ENCODE measurements at places on chromosomes 16 and 17. TPM values are rescaled to one million over a fixed set of nuclear protein-coding genes. Genes with fewer than 3 reads are reported as not detected.

- no peak overlapping the region for H3K27ac ChIP-seq
- no peak overlapping the region for H3K4me3 ChIP-seq
- H3K36me3 ChIP-seq: no peaks in the 10 kb centered on the region
- H3K4me1 ChIP-seq: peaks cover 7% of the 10 kb centered on the region
- no peaks in the 10 kb centered on the region for H3K27me3 ChIP-seq
- DNase-seq: no peak
These were observed 64.5 kb upstream of the NLK start for GRCh38 chr17:27977751-27978688.

Gene LGALS9B
- not detected for polyA plus RNA-seq

- DNase-seq: no peak
- peaks cover 3% of the 10 kb centered on the region for H3K27me3 ChIP-seq
- peaks cover 15% of the 10 kb centered on the region for H3K4me1 ChIP-seq
- H3K27ac ChIP-seq: no peak overlapping the region
- H3K4me3 ChIP-seq: no peak overlapping the region
These were observed 36.9 kb downstream of the SOST start for GRCh38 chr17:43721537-43722268.

DNA sequence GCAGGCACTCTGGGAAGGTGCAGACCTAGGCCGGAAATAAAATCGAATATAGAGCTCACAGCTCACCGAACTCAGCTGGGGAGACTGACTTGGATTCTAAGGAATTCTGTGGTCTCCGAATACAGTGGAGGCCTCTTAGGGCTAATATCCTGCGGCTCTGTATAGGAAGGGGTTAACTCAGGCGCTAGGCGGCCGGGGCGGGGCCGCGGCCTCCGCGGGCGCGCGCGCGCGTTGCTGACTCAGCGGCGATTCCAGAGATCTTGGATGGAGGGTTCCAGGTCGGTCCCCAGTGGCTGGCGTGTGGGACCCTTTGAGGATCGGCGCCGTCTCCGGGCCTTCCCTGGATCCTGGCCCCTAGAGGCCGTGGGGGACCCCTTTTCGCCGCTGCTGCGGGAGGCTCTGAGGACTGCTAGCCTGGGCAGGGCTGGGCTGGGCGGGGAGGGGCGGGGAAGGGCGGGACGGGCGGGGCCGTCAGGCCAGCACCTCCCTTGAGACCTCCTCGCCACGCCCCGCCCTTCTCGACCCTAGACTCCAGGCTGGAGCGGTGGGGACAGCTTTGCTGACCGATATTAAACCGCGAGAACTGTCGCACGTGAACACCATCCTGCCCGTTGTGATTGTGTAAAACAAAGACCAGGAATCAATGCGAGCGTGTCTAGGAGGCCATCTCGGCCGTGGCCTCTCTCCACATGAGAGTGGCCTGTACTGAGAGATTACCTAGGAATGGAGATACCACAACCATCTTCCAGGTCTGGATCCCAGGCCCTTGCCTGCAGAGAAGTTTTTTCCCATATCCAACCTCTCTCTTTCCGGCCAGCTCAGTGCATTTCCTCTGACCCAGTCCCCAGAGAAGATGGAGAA is 1.4 kb upstream of the PLEKHH3 start:
- H3K4me3 ChIP-seq: peak overlapping the region; percentile 88
- peaks cover 7% of the 10 kb centered on the region for H3K36me3 ChIP-seq
- H3K27me3 ChIP-seq: no peaks in the 10 kb centered on the region
- peak overlapping the region; percentile 97 for H3K27ac ChIP-seq
- H3K4me1 ChIP-seq: peaks cover 57% of the 10 kb centered on the region

DNA sequence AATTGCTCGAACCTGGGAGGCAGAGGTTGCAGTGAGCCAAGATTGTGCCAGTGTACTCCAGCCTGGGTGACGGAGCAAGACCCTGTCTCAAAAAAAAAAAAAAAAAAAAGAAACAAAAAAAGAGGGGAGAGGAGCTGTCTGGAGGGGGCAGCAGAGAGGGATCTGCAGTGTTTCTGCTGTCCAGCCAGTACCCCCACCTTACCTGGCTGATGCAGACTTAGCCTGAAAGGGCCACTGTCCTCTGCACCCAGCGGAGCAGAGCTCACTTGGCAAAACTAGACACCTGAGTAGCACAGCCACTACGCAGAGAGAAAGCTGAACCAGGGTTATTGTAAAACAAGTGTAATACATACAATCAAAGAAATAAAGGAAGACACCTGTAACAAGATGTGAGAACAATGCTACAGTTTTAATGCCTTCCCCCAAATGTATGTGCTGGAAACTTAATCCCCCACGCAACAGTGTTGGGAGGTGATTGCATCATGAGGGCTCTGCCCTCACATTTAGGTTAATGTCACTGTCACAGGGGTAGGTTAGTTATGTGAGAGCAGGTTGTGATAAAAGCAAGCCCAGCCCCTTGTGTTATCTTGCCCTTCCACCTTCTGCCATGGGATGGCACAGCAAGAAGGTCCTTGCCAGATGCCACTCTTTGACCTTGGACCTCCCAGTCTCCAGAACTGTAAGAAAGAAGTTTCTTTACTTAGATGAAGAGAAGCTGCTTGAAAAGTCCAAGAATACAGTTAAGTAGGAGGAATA is 211.2 kb downstream of the RPTOR start:
- no peak overlapping the region for H3K4me3 ChIP-seq
- no peaks in the 10 kb centered on the region for H3K27me3 ChIP-seq
- H3K4me1 ChIP-seq: peaks cover 18% of the 10 kb centered on the region

Gene ZFPM1
- 1.3 TPM for polyA plus RNA-seq

DNA sequence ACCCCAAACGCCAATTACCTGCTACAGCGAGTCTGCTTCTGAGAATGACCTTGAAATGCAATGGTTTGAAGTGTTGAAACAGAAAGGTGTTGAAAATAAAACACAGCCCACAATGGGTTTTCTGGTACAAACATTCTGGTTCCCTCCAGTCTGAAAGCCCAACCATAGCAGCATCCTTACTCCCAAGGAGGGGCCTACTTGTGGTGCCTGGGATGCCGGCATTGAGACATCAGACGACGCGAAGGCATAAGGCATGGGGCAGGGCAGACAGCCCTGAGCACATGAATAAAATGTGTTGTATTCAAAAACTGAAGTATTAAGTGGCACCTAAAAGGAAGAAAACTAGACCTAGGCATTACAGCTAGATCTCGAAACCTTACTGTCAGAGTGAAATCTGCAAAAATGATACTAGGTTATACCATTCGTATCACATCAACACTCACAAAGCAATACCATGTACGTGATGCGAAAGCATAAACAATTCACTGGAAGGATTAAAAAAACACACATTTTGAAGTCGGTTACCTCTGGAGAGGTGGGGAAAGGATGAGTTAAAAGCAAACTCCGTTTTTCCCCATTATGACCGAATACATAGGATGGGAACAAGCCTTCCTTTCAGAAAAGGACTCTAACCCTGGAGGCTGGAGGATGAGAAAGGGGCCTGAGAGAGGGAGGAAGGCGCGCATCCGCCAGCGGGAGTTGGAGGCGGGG is 702 bp downstream of the NUDT21 start:
- H3K4me1 ChIP-seq: peaks cover 48% of the 10 kb centered on the region
- H3K36me3 ChIP-seq: peaks cover 45% of the 10 kb centered on the region
- DNase-seq: peak; percentile 16

DNA sequence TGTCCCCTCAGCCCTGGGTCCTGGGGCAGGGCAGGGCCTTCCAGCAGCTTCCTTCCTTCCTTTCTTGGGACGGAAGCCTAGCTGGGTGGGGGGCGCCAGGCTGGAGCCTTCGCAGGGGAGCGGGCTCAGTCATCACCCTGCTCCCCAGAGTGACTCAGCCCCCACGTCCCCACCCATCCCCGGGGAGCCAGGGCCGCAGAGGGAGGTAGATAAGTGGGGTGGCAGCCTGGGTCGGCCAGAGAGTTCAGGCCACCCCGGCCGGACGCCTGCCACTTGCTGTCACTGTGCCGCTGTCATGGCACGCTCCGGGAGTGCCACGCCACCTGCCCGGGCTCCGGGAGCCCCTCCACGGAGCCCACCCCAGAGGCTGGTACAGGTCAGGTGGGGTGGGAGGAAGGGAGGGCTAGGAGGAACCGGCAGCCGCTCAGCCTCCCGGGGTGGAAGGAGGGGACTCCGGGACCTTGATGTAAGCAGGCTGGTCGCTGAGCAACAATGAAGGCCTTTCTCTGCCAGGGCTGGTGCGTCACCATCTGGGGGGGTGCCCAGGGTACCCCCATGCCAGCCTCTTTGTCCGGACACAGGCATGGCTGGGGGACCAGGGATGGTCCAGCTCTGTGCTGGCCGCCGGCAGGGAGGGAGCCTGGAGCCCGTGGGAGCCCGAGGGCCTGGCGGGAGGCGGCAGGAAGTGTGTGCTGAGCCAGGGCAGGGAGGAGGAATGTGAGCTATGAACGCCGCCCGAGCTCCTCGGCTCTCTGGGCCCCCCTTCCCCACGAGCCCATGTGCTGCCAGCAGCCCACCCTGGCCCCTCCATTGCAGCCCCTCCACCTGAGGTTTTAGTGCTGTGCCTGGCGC is 6.6 kb downstream of the NHERF2 start:
- no peaks in the 10 kb centered on the region for H3K27me3 ChIP-seq
- H3K27ac ChIP-seq: peak overlapping the region; percentile 89
- peaks cover 83% of the 10 kb centered on the region for H3K4me1 ChIP-seq
- peak overlapping the region; percentile 69 for H3K4me3 ChIP-seq

Gene ACADVL
- polyA plus RNA-seq: 412 TPM

Gene TNFSF13
- polyA plus RNA-seq: 3.3 TPM

- H3K27ac ChIP-seq: no peak overlapping the region
- H3K27me3 ChIP-seq: no peaks in the 10 kb centered on the region
- no peaks in the 10 kb centered on the region for H3K36me3 ChIP-seq
- H3K4me1 ChIP-seq: no peaks in the 10 kb centered on the region
- no peak for DNase-seq
- H3K4me3 ChIP-seq: no peak overlapping the region
These were observed 556.6 kb upstream of the GOT2 start for GRCh38 chr16:59290718-59291117.

DNA sequence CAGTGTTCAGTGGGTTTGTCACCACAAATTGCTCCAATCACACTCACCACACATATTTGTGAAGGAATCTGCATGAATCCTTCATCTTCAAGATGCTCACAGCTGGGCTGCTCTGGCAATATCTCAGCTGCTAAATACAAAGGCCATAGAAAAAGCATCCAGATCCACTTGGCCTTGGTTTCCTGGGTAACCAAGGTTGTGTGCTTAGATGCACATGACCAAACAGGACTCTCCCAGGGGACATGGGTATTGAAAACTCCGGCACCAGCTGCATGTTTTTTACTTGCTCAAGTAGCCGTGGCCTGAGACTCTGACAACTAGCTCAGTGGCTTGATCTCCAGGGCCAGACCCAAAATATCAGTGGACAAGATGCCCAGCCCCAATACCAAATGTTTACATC is 131.3 kb downstream of the CBLN1 start:
- no peak overlapping the region for H3K27ac ChIP-seq
- H3K36me3 ChIP-seq: no peaks in the 10 kb centered on the region
- no peak for DNase-seq
- no peaks in the 10 kb centered on the region for H3K4me1 ChIP-seq
- no peaks in the 10 kb centered on the region for H3K27me3 ChIP-seq
- no peak overlapping the region for H3K4me3 ChIP-seq

DNA sequence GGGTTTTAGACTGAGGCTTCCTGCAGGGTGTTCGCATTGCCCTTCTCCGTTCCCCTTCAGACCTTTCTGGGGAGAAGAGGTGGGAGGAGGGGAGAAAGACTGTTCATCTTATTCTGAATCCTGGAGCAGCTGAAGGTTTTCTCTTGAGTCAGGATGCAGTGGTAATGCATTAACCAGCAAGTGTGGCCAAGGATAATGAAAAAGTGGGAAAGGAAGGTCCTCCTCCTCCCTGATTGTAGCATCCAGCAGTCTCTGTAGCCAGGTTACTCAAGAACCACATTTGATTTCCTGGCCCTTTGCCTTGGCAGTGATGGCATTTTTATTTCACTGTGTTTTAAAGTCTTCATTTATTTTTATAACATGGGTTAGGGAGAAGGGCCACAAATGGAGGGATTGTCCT is 59.1 kb downstream of the CYLD start:
- no peaks in the 10 kb centered on the region for H3K27me3 ChIP-seq
- no peak overlapping the region for H3K4me3 ChIP-seq
- no peak overlapping the region for H3K27ac ChIP-seq
- H3K4me1 ChIP-seq: peaks cover 33% of the 10 kb centered on the region
- no peak for DNase-seq
- H3K36me3 ChIP-seq: no peaks in the 10 kb centered on the region

GRCh38 chr17:27579897-27580321 is 51.1 kb upstream of the LGALS9 start:
- H3K4me1 ChIP-seq: peaks cover 56% of the 10 kb centered on the region
- no peak overlapping the region for H3K27ac ChIP-seq

Gene GLOD4
- 53.7 TPM for polyA plus RNA-seq

Gene LASP1
- 70.1 TPM for polyA plus RNA-seq

GRCh38 chr17:83145358-83145738 is 65.9 kb downstream of the METRNL start:
- H3K27ac ChIP-seq: no peak overlapping the region
- H3K27me3 ChIP-seq: peaks cover 52% of the 10 kb centered on the region
- no peak overlapping the region for H3K4me3 ChIP-seq
- no peaks in the 10 kb centered on the region for H3K36me3 ChIP-seq
- no peak for DNase-seq
- H3K4me1 ChIP-seq: peaks cover 10% of the 10 kb centered on the region

DNA sequence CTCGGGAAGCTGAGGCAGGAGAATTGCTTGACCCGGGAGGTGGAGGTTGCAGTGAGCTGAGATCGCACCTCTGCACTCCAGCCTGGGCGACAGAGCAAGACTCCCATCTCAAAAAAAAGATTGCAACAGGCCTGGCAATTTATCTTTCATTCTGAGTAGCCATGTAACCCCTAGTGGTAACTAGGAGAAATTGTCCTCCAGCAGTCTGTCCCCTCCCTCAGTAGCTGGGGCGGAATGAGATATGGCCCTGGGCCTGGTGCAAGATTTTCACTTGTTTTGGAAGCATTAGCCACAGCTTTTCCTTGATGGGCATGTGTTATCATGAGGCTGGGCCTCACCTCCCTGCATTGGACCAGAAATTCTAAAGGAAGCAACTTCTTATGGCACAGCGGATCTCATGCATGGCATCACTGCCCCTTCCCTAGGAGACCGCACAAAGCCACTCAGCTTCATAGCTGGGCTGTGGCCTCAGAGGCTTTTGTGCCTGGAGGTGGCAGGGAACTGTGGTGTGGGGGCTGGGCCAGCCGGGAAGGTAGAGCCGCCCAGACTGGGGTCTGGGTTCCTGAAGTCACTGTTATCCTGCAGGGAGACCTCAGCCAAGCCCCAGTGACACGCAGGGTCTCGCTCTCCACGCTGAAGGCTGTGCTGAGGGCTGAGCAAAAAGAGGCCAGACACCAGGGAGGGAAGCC is 13.4 kb downstream of the NATD1 start:
- peak; percentile 32 for DNase-seq
- no peak overlapping the region for H3K27ac ChIP-seq
- no peak overlapping the region for H3K4me3 ChIP-seq
- no peaks in the 10 kb centered on the region for H3K27me3 ChIP-seq

DNA sequence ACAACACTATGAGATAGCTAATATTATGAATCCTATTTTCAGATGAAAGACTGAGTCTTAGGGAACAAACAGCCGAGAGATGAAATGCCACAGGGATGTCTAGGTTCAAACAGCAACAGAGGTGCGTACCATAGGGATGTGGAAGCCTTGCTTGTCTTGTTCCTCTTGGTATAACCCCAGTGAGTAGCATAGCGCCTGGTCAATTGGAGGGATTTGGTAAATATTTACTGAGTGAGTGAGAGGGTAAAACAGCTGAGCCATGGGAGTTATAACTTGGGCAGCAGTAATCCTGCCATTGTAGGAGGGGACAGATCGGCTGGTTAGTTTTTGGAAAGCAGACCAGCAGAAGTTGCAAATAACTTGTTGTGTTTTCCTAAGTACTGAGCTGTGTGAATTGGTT is 80.2 kb downstream of the WWOX start:
- H3K4me3 ChIP-seq: no peak overlapping the region
- DNase-seq: peak; percentile 39
- H3K27me3 ChIP-seq: no peaks in the 10 kb centered on the region
- no peaks in the 10 kb centered on the region for H3K36me3 ChIP-seq
- H3K27ac ChIP-seq: no peak overlapping the region
- H3K4me1 ChIP-seq: peaks cover 40% of the 10 kb centered on the region
